Stimulated activated CD8-positive, alpha-beta memory T cell treated with anti-CD3 and anti-CD28 coated beads, Interleukin-2, amount 100 ng/mL, for 48 hours (primary cell): ENCODE measurements at places on chromosomes 2 and 18.

DNA sequence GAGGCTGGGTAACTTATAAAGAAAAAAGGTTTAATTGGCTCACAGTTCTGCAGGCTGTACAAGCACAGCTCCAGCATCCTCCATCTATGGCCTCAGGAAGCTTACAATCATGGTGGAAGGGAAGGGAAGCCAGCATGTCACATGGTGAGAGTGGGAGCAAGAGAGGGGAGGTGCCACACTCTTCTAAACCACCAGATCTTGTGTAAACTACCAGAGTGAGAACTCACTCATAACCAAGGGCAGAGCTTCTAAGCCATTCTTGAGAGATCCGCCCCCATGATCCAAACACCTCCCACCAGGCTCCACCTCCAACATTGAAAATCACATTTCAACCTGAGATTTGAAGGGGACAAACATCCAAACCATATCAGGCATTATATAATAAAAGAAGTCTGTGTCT, 121.6 kb upstream of the CDC42EP3 start:
- no peak for DNase-seq

GRCh38 chr2:35946478-35946877, 409.1 kb upstream of the CRIM1 start:
- DNase-seq = no peak

GRCh38 chr2:58539973-58540372, 298.8 kb upstream of the FANCL start:
- DNase-seq = no peak

DNA sequence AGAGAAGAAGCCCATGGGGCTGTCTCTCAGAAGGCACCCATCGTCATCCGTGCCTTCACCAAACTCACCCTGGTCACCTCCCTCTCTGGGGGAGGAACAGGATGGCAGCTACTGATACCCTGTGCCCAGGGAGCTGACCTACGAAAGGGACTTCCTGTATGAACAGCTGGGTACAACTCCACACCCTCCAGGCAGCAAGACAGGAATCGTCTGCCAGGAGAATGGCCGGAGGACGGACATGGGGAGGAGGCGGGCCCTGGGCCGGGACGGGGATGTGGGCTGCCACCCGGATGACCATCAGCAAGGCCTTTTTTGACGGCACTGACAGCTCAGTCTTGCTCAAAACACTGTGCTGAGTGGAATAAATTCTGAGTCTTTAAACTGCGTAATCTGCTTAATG, 243.6 kb downstream of the HDAC4 start:
- no peak for DNase-seq

DNA sequence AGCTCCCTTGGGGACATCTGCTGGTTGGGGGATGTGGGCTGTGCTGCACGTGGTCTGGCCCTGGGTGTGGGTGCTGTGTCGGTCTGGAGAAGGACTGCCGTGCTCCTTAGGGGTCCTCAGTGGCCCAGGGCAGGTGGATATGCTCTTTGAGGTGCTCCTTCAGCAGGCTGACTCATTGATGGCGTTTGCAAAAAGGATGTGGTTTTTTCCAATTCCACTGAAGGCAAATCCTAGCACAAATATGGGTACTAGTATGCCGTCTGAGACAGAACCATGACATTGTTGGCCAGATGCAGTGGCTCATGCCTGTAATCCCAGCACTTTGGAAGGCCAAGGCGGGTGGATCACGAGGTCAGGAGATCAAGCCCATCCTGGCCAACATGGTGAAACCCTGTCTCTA, 3.3 kb downstream of the PPP1R7 start:
- no peak for DNase-seq

GRCh38 chr18:77147418-77147852, 14.9 kb upstream of the MBP start:
- no peak for DNase-seq

- no peak for DNase-seq
These were observed 35.5 kb upstream of the MAPRE3 start for GRCh38 chr2:26934985-26935384.

DNA sequence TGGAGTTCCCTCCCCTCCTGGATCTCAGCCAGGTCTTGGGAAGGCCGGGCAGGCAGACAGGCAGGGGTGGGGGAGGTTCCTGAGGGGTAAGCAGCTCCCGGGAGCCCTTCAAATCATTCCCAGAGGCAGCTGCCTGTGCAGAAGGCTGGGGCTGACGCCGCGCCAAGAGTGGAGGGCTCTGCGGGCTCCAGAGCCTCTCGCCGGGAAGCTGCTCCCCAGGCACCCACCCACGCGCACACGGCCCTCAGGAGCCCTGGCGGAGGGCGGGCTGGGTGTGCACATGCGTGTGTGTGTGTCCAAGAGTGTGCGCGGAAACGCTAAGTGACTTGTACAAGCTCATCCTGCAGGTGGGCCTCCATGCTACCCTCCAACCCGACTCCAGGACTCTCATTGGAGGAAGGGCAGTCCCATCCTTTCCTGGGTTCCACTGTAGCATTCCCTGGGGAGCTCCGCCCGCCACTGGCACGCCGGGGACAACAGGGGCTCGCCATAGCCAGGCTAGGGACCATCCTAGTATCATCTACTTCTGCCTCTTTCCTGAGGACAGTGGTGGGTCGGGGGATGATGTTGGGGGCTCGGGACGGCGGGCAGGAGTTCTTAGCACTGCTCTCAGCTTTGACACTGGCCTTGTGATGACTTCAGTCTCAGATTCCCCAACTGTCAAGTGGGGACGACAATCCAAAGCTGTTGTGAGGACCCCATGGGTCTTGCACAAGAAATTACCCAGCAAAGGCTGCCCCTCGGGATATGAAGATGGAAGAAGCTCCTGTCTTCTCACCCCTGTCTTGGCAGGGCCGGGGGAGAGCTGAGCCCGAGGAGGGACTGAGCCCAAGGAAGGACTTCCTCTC, 50.3 kb downstream of the INHBB start:
- no peak for DNase-seq

GRCh38 chr2:64859312-64860212, 129.6 kb upstream of the SLC1A4 start:
- DNase-seq = no peak

GRCh38 chr2:207914716-207915115, 110.6 kb downstream of the PLEKHM3 start:
- no peak for DNase-seq

- DNase-seq = no peak
These were observed 495.6 kb downstream of the NYAP2 start for GRCh38 chr2:225895126-225895525.

DNA sequence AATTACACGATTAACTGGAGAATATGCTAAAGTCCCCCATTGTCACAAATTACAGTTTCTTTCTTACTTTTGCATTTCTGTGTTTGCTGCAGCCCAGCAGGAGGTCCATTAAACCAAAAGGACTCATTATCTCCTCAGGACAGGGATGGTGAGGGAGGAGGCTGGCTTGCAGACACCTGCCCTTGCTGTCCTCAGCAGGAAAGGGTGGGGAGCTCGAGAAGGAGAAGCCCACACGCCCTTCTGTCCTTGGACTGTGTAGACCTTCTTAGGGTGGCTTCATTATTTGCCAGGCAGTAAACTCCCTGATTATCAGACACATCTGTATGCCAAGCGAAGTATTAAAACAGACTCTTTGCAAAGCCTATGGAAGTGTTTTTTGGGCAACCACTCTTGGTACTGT, 196.0 kb downstream of the LDLRAD4 start:
- DNase-seq = no peak

DNA sequence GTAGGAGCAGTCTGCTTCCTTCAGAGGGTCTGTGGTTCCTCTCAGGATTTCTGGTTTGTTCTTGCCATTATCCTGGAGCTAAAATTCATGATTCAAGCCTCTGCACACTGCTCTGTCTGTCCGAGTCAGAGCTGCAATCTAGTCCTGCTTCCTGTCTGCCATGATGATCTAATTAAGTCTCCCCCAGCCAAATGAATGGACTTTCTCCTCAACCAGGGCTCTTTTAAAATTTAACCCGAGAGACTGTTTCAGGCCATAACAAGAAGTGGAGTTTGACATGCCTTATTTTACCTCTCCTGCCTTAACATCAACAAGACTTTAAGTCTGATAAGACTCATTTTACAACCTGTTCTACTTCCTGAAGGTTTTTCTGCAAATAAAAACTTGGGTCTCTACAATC, 1009.6 kb upstream of the DDX18 start:
- no peak for DNase-seq

GRCh38 chr2:183057333-183057985, 19.2 kb upstream of the NCKAP1 start:
- DNase-seq = no peak

GRCh38 chr18:49648811-49649210, 87.0 kb downstream of the LIPG start:
- no peak for DNase-seq

DNA sequence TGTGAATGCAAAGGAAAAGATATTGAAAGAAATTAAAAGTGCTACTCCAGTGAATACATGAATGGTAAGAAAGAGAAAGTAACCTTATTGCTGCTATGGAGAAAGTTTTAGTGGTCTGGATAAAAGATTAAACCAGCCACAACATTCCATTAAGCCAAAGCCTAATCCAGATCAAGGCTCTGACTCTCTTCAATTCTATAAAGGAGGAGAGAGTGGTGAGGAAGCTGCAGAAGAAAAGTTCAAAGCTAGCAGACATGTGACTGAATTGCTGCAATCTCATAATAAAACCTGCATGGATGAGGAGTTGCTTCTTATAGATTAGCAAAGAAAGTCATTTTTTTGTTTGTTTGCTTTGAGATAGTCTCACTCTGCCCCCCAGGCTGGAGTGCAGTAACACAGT, 130.2 kb downstream of the DNAH6 start:
- DNase-seq = no peak

DNA sequence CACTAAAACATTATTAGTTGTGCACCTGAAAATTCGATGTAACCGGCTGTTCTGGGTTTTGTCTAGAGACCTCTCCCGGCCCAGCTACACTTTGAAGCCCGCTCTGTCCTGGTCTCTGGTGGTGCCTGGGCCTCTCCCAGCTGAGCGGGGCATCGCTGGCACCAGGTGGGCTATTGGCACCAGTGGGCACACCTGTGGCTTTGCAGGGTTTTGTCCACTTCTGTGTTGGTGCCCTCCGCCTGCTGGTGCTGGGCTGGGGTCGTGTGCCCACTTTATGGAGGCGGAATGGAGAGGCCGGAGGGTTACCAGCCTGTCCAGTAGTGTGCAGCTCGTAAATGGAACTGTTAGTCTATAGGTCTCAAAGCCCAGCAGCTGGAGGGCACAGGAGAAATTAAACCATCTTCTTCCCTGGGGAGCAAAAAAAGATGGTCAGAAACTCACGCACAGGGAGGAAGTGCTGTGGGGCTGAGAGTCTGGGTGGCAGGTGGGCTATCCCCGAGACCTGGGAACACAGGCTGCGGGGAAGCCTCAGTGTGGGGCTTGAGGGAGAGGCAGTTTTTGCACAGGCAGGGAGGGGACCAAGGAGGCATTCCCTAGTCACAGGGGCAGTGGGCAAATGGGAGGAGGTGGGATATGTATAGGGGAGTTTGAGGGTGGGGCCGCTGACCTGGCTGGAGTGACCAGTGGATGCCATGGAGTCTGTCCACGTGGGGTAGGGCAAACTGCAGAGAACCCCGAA, 30.4 kb downstream of the SH3BP4 start:
- DNase-seq = no peak

- no peak for DNase-seq
These were observed 201.2 kb upstream of the CDH20 start for GRCh38 chr18:61132031-61132430.

DNA sequence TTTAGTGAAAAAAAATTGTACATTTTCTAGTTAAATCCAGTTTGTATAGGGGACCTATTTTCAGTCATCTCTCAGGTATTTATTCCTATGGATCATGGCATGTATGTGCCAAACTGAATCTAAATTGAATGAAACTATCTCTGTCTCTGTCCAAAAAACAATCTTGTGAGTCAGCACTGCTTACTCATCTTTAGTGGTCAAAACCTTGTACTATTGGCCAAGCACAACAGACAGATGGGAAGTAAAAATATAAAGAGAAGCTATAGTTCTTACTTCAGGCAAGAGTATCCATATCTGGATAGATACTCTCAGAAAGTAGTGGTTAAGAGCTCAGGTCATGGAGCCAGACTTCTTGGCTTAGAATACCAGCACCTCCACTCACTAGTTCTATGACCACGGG, 76.0 kb upstream of the KLHL14 start:
- no peak for DNase-seq

DNA sequence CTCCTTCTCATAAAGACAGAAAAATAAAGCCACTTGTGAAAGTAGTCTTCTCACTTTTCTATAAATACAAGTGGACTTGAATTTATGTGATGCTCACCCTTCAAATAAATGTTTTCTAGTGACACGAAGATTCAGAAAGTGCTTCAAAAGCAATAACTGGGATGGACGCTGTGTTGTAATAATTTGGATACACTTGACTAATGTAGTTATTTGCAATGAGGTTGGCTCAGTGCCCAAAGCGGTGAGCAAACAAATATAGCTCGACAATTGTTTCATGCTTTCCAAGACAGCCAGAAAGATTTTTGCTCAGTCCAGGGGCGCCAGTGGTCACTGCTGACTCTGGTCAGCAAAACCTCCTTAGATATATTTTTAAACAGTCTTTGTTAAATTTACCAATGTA, 278.6 kb upstream of the KLHL14 start:
- DNase-seq = no peak

DNA sequence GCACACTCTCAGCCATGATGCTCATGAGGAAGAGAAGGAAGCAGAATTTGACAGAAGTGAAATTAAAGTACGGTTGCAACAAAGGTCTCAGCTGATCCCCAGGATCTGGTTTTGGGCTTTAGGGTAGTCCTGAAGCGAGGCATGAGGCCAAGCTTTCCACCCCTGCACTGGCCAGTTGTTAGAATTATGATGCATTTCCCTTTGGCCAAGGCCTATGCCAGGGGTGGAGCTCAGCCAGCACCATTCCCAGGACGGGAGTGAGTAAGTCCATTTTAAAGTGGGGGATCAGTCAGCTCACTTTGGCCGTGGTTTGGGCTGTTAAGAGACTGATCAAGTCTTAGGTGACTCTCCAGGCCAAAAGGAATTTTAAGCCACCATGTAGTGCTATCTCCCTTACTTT, 314.5 kb upstream of the MMADHC start:
- DNase-seq = no peak

GRCh38 chr2:273333-273732, 8.6 kb downstream of the ACP1 start:
- DNase-seq = no peak

DNA sequence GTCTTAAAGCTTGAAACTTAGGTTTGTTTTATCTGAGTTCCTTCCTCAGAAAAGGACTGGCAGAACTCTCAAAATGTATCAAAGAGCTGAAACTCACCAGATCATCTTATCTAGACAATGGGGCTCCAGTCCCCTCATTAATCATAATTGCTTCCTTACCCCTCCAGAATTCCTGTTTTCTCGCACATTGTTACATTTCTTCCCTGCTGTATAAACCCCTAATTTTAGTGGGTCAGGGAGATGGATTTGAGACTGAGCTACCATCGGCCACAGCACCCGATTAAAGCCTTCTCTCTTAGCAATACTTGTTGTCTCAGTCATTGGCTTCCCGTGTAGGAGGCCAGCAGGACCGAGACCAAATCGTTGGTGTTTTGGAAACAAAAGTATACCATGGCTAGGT, 71.8 kb upstream of the CABLES1 start:
- no peak for DNase-seq
